Stimulated activated CD8-positive, alpha-beta memory T cell treated with anti-CD3 and anti-CD28 coated beads, Interleukin-7, amount 100 ng/mL, for 1 hour (primary cell): ENCODE measurements at places on chromosomes 16 and 17.

DNA sequence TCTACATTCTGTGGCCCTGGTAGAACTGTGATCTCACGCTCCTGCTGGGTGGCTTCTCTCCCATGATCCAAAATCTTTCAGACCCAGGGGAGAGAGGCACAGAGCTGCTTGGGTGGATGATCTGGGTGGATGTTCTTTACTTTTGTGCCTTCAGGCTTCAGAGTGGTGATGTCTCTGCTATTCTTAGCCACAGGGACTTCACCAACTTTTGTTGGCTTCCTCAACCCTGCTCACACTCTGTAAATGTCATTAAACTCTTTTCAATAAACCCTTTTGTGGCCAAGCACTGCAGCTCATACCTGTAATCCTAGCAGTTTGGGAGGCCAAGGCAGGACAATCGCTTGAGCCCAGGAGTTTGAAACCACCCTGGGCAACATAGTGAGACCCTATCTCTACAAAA, 7.6 kb downstream of the CLEC10A start:
- no peak for DNase-seq

DNA sequence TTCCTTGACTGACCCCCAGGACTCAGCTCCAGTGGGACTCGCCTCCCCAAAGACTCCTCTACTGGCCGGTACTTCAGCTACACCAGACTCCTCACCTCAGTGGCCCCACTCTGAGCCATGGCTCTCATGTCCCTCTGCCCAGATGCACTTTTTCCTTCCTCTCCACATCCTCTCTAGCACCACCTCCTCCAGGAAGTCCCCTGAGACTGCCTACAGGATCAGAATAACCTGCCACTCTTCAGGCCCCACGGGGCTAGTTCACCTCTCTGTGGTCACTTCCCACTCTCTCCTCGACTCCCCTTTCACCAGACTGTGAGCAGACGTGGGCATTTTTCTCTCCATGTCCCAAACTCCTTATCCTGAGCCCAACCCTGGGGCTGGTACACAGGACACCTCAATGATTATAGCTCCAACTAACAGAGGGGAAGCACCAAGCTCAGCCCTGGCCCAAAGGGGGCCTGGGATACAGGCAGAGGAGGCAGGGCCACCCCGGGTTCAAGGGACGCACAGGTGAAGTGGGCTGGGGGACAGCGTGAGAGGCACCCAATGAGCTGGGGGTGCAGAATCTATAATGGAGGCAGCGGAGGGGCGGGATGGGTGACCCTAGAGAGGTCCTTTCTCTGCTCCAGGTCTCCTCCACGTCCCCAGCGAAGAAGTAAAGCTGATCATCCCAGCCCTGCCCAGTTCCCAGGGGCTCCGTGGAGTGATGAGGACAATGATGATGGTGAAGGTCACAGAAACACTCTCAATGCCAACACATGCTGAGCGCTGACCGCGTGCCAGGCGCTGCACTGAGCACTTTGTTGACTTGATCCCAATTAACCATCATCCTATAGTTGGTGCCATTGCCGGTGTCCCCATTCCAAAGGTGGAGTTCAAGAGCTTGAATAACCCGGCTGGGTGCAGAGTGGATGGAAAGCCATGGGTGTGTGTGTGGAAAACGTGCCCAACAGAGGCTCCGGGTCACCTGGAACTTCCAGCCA, 3.9 kb downstream of the TRPV3 start:
- DNase-seq, result no peak

- no peak for DNase-seq
Observed at GRCh38 chr16:25570131-25570530, 121.6 kb upstream of the HS3ST4 start.

- no peak for DNase-seq
Observed at GRCh38 chr17:77456951-77457548, 316.3 kb downstream of the SEC14L1 start.

GRCh38 chr17:11340803-11341202, 99.8 kb downstream of the SHISA6 start:
- no peak for DNase-seq

DNA sequence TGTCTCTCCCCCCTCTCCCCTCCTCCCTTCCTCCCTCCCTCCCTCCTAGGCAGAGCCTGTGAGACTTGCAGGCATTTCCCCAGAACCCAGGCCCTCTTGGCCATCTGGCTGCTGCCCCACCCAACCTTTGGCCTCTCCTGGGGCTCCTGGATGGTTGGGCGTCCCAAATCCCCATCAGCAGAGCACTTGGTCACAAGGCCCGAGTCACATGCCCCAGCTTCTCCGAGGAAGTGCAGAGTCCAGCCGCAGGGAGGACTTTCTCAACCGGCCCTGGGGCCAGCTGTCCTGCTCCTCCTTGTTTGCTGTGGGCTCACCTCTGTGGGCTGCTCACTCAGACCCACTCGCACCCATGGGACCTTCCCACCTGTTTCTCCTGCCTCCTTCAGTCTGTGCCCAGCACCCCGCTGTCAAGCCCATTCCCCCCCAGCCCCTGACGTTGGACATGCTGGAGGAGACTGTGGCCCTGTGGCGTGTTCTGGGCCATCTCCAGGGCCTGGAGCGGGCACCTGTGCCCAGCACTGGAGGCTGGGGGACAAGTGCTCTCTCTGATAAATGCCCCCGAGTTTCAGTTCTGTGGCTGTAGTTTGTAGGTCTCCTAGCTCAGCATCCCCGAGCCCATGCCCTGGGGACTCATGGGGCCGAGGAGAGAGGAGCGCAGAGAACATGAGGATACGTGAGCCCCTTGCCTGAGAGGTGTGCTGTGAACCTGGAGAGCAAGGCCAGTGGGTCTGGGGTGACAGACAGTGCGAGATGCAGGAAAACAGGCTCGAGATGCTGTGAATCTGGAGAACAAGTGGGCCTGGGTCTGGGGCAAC, 42.3 kb upstream of the ZNF750 start:
- DNase-seq, result no peak

DNA sequence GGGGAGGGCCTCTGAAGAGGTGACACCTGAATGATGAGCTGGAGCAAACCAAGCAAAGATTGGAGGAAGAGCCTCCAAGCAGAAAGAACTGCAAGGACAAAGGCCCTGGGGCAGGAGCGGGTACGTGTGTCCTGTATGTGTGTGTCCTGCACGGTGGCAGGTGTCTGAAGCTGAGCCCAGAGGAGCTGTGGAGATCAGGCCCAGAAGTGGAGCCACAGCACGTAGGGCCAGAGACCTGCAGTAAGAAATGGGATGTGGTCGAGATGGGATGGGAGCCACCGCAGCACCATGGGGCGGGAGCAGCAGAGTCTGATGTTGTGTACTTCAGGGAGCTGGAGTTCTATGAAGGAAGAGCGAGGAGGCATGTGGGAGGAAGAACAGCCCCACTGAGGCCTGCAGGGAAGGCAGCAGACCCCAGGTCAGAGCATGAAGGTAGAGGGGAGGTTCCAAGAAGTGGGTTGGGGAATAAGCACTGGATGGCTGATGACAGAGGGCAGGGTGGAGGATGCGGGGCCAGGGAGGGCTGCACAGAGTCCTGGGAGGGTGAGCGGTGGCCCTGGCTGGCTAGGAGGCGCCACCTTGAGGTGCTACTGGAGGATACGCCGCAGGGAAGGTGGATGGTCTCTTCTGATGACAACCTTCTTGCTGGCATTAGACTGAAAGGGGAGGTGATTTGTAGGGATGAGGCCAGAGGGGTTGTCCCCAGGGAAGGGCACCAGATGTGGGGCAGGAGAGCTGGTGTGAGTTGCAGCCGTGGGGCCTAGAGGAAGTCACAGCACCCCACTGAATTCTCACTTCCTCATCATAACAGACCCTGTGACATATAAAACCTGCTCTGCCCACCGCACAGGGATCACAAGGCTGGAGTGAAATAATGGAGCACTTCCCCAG, 10.6 kb upstream of the CETP start:
- peak; percentile 23 for DNase-seq

- no peak for DNase-seq
Observed at GRCh38 chr17:78458736-78459335, 80.4 kb downstream of the PGS1 start.
